ENCODE measurements at places on chromosomes 16 and 17. TPM values are rescaled to one million over a fixed set of nuclear protein-coding genes. Genes with fewer than 3 reads are reported as not detected.

P2RX5 gene
- total RNA-seq, result 0.80 TPM

DNA sequence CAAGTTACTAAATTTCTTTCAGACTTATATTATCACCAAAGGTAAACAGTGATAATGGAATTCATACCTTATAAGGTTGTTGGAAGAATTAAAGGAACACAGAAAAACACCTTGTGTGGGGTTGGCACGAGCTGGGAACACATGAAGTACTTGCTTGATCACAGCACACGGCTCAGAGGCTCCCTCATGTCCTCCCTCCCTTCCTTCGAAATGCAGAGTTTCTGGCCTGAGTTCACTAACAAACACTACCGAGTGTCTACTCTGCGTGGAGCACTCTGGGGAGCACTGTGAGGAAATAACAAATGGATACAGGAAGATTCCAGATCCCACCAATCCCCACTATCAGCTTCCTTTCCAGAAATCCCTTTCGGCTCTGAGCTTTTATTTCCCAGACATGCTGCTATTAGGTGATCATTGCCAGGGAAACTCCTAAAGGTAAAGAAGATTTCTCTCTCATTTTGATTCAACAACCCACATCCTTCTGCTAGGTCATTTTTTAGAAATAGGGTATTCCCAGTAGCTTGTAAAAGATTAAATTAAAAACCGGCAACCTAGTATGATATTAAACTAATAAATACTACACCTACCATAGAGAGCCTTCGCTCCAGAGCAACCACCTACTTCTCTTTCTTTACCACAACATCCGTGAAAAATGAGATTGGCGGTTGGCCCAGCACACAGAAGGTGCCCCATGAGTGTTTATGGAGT is 6.1 kb upstream of the HNF1B start:
- H3K27me3 ChIP-seq, result peaks cover 5% of the 10 kb centered on the region
- H3K36me3 ChIP-seq, result no peaks in the 10 kb centered on the region
- no peak overlapping the region for H3K4me3 ChIP-seq

- DNase-seq, result no peak
- H3K4me1 ChIP-seq, result peaks cover 11% of the 10 kb centered on the region
- H3K36me3 ChIP-seq, result no peaks in the 10 kb centered on the region
- peaks cover 57% of the 10 kb centered on the region for H3K27me3 ChIP-seq
- H3K4me3 ChIP-seq, result peak overlapping the region; percentile 45
Measured at GRCh38 chr16:66426112-66427035, 721 bp upstream of the BEAN1 start.

DNA sequence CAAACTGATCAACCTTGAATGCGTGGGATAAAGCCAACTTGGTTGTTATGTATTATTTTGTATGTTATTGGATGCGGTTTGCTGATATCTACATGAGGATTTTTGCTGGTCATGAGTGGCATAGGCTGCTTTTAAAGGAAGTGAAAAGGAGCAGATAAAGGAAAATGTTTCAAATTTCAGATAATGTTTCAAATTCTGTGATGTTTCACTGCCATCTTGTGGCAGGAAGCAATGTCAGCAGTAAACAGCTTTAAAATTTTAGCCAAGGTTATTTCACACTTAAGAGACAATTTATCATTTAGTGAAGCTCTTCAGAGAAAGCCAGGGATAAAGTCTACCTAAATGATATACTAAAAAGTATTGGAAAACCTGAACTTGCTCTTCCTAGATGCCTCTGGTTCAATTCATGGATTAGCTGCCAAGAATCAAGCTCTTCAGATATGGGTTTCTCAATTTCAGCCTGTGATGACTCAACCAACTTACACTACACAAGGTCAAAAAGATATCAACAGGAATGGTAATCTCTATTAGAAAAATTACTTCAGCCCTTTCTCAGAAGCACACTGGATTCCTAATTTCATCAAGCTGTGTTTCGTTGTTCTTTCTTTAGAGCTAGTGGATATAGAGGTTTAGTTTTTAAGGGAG is 136.0 kb upstream of the C17orf78 start:
- no peak overlapping the region for H3K4me3 ChIP-seq
- no peak for DNase-seq
- H3K4me1 ChIP-seq, result no peaks in the 10 kb centered on the region
- no peaks in the 10 kb centered on the region for H3K27me3 ChIP-seq
- no peak overlapping the region for H3K27ac ChIP-seq

DNA sequence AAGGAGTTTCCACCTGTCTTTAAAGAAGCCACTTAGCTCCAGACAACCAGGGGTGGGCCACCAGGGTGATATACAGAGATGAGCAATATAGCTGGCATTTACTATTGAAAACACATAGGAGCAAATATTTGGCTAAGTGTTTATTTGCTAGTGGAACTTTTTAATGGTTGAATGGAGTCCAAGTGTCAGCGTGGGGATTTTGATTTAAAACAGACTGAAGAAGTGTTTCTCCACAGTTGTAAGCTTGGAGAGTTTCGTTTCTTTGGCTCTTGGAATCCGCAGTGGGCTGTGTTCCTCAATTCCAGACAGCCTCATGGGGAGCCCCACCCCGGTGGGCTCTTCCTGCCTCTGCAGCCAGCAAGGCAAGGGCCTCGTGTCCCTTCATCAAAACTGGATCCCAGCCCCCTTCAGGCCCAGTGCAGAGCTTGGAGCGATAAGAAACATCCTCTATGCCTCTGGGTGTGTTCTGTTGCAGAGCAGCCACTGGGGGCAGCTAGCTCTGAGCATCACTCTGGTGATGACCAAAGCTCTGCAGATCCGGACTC is 36.1 kb downstream of the NOG start:
- H3K4me3 ChIP-seq, result no peak overlapping the region
- no peaks in the 10 kb centered on the region for H3K36me3 ChIP-seq
- peaks cover 12% of the 10 kb centered on the region for H3K27me3 ChIP-seq
- no peaks in the 10 kb centered on the region for H3K4me1 ChIP-seq
- H3K27ac ChIP-seq, result no peak overlapping the region
- no peak for DNase-seq

- H3K4me1 ChIP-seq, result peaks cover 4% of the 10 kb centered on the region
- H3K27ac ChIP-seq, result no peak overlapping the region
- H3K27me3 ChIP-seq, result no peaks in the 10 kb centered on the region
- no peak for DNase-seq
- H3K4me3 ChIP-seq, result no peak overlapping the region
Measured at GRCh38 chr17:17472333-17472920, 4.4 kb upstream of the MED9 start.

- H3K27me3 ChIP-seq, result no peaks in the 10 kb centered on the region
- no peaks in the 10 kb centered on the region for H3K36me3 ChIP-seq
- H3K4me3 ChIP-seq, result no peak within 1 kb of the TSS
- no peaks in the 10 kb centered on the region for H3K4me1 ChIP-seq
- DNase-seq, result no peak
- H3K27ac ChIP-seq, result no peak within 1 kb of the TSS
Measured at GRCh38 chr17:35560703-35561102, at the start of gene SLFN14. Gene SLFN14, minus strand, starts transcription at chr17:35560819. Its CDS starts 2,757 bp downstream, at chr17:35558062.

- H3K4me3 ChIP-seq, result no peak overlapping the region
- H3K4me1 ChIP-seq, result peaks cover 45% of the 10 kb centered on the region
- DNase-seq, result no peak
- H3K27me3 ChIP-seq, result no peaks in the 10 kb centered on the region
- H3K36me3 ChIP-seq, result no peaks in the 10 kb centered on the region
- H3K27ac ChIP-seq, result no peak overlapping the region
Measured at GRCh38 chr16:84916850-84917249, 94.5 kb downstream of the ZDHHC7 start.

- peaks cover 4% of the 10 kb centered on the region for H3K4me1 ChIP-seq
- H3K27me3 ChIP-seq, result no peaks in the 10 kb centered on the region
- DNase-seq, result no peak
- no peak overlapping the region for H3K27ac ChIP-seq
Measured at GRCh38 chr16:29710227-29711219, 31.5 kb downstream of the QPRT start.

Data from esophagus muscularis mucosa (tissue), 4 donors.